ENCODE measurements at places on chromosomes 4 and X.
A peak's percentile ranks its signal among the peaks of the same experiment; 100 is the strongest.

DNA sequence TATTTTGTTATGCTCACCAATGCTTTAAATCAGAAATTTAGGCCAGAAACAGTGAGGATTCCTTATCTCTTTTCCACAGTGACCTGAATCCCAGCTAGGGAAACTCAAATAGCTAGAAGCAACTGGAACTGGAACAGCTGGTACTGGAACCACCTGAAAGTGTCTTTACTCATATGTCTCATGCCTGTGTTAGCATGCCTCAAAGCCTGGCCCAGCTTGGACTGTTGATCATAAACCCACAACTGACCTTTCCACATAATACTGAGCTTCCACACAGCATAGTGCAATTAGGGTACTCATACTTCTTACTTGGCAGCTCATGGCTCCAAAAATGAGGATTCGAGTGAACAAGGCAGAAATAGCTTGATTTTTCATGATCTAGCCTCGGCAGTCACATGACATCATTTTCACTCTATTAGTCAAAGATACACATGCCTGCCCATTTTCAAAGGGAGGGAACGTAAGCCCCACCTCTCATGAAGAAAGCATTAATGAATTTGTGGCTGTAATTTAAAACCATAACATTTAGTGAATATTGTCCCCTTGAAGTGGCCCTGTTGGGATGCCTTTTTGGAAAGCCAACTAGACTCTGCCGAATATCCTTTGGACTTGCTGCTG, 80.8 kb upstream of the ACSL1 start:
- no peak for DNase-seq

- DNase-seq, result no peak
Measured at GRCh38 chrX:65971151-65971550, 68.7 kb downstream of the VSIG4 start.

DNA sequence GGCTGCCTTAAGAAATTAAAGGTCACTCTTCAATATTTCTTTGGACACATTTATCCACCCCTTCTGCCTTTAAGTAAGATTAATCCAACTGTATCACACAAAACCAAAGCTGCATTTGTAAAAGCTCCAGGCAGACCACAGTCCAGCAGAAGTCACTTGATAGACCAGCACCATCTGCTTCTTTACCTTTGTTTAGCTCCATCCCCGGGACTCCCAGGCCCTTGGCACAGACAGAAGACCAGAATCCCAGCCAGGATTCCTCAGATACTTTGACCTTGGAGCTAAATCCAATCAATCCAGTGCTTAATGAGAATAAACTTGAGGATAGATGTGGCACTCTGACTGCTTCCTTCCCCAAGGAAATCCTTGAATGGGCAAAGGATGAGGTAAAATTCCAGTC, 333.1 kb upstream of the RASGEF1B start:
- DNase-seq, result no peak

DNA sequence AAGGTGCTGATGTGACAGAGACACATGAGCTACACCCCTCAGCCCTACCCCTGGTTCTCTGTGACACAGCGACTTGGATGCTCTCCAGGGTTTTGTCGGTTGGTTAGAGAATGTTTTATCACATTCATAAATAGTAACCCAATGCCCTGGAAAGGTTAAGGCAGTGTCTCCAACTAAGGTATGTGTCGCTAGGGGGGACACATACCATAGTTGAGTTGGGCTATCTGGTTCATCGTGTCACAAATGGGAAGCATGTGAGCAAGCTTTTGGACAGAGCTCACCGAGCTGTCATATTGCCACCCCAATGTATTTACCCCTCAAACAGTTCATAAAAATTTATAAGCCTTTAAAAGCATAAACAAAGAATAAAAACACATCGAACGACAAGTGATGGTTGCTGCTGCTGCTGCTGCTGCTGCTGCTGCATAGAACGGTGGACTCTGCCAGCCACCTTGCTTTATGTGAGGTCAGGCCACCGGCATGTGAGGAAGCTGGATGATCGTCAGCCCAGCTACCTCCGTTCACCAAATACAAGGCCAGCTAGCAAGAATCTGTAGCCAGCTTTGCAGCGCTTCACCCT, 55.9 kb downstream of the STOX2 start:
- no peak for DNase-seq

DNA sequence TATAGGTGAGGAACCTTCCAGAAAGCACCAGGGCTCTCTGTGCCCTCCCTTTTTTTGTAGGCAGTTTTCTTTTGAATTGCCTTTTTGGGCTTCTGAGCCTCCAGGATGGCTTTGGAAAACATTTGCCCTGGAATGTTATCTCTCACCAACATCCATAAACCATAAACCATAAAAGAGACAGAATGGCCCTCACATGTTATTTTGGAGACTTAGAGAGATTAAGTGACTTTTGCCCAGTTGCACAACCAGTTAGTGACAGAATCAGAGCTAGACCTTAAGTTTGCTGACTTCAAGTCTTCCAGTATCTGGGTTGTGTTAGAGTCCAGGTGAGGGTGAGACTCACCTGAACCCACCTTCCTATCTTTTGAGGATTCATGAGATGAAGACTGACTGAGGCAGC, 153.0 kb upstream of the STX18 start:
- no peak for DNase-seq

- DNase-seq, result no peak
Measured at GRCh38 chr4:42672359-42673081, 15.6 kb upstream of the ATP8A1 start.

GRCh38 chr4:13698296-13698695, 70.8 kb upstream of the BOD1L1 start:
- DNase-seq, result no peak

GRCh38 chr4:24979554-24979953, 51.2 kb downstream of the LGI2 start:
- DNase-seq, result peak; percentile 73

GRCh38 chr4:1297456-1298325, 8.0 kb downstream of the MAEA start:
- DNase-seq, result no peak

- no peak for DNase-seq
Measured at GRCh38 chrX:71859637-71860036, 51.0 kb upstream of the NHSL2 start.

GRCh38 chr4:10521424-10521823, 64.2 kb upstream of the ZNF518B start:
- DNase-seq, result no peak

DNA sequence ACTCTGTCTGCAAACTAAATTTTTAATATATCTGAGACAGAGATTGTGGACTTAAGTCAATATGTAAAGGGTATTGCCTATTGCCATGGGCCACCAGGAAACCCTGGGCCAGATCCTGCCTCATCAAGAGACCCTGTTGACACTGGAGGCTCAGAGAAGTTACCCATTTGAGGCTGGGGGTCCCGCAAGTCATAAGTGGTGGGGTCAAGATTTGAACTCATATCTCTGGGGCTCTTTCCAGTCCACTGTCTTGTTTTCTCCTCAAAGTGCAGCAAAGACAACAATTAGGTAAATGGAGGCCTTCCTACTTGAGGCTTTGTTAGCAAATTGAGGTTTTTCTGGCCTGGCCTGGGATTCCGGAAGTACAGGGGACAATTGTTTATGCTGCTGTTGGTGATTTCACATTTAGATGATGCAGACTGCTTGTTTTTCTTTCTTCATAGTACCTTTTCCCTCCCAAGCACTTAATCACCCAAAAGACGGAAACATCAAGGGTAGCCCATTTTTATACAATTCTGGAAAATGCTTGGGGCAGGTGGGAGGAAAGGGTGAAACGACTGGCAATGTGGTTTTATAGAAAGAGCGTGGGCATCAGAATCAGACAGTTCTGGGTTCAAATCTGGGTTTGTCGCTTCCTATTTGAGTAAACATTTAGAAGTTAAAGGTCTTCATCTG, 160.0 kb downstream of the SMIM20 start:
- DNase-seq, result no peak

DNA sequence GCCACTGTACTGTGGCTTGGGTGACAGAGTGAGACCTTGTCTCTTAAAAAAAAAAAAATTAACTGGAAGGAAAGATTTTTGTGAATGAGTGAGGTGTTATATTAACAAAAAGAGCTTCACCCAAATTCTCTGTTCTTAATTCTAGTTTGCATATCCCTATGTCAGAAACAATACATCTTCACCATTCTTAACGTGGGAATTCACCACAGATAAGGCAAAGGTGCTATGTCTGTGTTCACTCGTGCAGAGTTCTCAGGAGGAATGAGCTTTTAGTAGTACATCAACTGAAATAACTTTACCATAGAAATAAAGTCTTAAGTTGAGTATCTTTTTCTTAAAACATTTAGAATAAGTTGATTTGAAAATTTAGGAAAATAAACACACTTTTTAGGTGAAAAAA, 135.1 kb downstream of the RAPGEF2 start:
- no peak for DNase-seq

GRCh38 chr4:181020456-181020855, 1222.7 kb upstream of the TENM3 start:
- no peak for DNase-seq

- no peak for DNase-seq
Measured at GRCh38 chr4:1323635-1324442, 23.2 kb upstream of the UVSSA start.

GRCh38 chrX:78329486-78329885, 2.1 kb upstream of the CYSLTR1 start:
- no peak for DNase-seq

DNA sequence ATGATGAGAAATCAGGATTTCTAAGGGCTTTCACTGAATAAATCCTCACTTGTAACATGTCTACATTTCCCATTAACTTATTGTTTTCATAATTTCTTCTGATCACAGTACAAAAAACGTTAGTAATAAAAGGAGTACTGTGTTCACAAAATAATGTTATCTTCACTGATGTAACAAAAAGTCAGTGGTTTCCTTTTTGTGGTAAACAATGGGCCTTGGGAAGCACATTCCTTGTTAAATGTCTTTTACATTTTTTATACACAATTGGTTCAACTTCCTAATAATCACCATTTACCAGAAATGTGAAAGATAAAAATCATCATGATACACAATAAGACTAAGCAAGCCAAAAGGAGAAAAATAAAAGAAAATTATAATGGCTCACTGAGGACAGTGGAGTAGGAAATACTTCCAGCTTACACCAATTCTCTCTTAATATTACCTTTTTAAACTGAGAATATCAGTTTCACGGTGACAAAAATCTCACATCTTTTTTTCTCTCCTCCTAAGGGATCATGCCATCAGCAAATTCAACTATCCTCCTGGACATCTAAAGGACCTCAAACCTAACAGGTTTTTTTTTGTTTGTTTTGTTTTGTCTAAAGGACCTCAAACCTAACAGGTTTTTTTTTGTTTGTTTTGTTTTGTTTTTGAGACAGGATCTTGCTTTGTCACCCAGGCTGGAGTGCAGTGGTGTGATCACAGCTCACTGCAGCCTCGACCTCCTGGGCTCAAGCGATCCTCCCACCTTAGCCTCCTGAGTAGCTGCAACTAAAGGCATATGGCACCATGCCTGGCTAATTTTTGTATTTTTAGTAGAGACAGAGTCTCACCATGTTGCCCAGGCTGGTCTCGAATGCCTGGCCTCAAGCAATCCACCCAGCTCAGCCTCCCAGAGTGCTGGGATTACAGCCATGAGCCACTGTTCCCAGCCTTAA, 57.3 kb downstream of the FRYL start:
- DNase-seq, result no peak

DNA sequence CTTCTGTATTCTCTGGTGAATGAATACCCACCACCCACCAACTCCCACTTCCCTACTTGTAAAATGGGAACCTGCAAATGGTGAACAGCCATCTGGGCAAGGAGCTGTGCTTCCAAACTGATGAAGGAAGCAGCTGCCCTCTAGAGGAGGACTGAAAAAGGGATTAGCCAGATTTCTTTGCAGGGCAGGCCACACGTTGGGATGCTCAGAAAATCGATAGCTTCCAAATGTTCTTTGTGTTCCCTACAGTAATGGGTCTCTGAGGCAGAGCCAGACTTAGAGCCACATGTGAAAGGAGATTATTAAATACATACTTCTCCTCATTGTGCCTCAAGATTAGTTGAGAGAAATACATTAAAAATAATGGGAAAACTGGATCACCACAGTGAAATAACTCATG, 39.3 kb upstream of the LPAR4 start:
- peak; percentile 59 for DNase-seq

- no peak for DNase-seq
Measured at GRCh38 chr4:86968547-86968946, 33.7 kb downstream of the AFF1 start.

DNA sequence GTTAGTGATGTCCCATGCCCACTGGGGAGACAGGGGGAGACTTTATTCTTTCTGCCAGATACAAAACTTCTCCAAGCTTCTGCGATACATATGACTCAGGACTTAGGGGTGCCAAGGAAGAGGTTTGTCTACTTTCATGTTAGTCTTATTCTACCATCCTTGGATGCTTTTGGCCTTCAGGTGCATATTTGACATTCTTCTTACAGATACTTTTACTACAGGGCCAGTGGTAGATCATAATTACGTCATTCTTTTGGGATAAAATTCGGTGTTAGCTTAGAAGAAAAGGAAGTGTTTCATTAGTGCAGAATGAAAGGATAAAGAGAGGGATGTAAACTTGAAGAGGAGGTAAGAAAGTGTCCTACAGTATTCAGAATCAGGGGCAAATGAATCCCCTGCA, 245.2 kb downstream of the THOC2 start:
- no peak for DNase-seq

GRCh38 chr4:98994474-98995182, 893 bp upstream of the METAP1 start:
- no peak for DNase-seq

DNA sequence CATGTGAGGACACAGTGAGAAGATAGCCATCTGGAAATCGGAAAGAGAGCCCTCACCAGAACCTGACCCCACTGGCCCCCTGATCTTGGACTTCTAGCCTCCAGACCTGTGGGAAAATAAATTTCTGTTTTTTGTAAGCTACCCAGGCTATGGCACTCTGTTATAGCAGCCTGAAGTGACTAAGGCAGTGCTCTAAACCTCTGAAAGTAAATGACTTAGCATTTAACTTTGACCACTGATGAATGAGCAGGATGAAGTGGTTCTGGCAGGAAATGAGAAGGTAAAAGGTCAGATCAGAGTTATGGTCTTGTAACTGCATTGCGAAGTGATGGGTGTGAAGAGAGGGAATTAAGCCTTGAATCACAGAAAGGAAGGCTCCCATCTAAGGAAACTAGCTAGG, 17.0 kb downstream of the GPAT3 start:
- no peak for DNase-seq

GRCh38 chr4:69999420-69999819, 3.7 kb downstream of the STATH start:
- DNase-seq, result no peak

- no peak for DNase-seq
Measured at GRCh38 chr4:69120870-69121269, 24.6 kb downstream of the UGT2B7 start.

- no peak for DNase-seq
Measured at GRCh38 chr4:99013402-99013843, 17.9 kb downstream of the METAP1 start.

DNA sequence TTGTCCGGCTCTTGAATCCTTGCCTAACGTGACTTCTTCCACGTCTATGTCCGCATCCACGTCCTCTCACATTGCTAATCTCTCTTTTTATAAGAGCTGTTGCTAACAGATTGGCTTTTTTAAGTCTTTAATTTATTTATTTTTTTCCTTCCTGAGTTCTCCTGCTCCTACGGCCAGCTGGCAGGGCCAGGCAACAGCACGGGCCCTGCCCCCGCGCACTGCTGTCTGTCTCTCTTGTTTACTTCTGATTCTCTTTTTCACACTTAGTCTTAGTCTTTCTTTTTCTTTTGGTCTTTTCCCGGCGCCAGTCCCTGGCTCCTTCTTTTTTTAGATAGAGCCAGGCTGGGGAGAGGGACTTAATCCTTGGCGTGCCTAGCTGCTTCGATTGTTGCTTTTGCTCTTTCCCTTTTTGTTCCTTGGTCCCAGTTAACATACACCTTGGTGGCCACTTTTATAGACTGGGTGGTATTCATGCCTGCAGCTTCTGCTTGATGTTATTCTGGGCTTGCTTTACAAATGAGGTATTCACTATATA, 53.2 kb upstream of the RBMX start:
- no peak for DNase-seq
